ENCODE measurements at places on chromosomes 16 and 17. TPM values are rescaled to one million over a fixed set of nuclear protein-coding genes. Genes with fewer than 3 reads are reported as not detected.

- peaks cover 43% of the 10 kb centered on the region for H3K4me1 ChIP-seq
- no peaks in the 10 kb centered on the region for H3K36me3 ChIP-seq
- no peak overlapping the region for H3K4me3 ChIP-seq
- H3K27ac ChIP-seq: no peak overlapping the region
- DNase-seq: no peak
Observed at GRCh38 chr17:77375917-77376651, 235.3 kb downstream of the SEC14L1 start.

GRCh38 chr17:57732062-57732461 is 13.0 kb downstream of the CCDC182 start:
- H3K27me3 ChIP-seq: peaks cover 45% of the 10 kb centered on the region
- no peak overlapping the region for H3K4me3 ChIP-seq
- no peaks in the 10 kb centered on the region for H3K36me3 ChIP-seq
- H3K27ac ChIP-seq: no peak overlapping the region
- no peaks in the 10 kb centered on the region for H3K4me1 ChIP-seq

GRCh38 chr16:4795828-4796572 is 831 bp downstream of the SMIM22 start:
- H3K27me3 ChIP-seq: no peaks in the 10 kb centered on the region
- peaks cover 3% of the 10 kb centered on the region for H3K4me1 ChIP-seq
- no peak for DNase-seq

DNA sequence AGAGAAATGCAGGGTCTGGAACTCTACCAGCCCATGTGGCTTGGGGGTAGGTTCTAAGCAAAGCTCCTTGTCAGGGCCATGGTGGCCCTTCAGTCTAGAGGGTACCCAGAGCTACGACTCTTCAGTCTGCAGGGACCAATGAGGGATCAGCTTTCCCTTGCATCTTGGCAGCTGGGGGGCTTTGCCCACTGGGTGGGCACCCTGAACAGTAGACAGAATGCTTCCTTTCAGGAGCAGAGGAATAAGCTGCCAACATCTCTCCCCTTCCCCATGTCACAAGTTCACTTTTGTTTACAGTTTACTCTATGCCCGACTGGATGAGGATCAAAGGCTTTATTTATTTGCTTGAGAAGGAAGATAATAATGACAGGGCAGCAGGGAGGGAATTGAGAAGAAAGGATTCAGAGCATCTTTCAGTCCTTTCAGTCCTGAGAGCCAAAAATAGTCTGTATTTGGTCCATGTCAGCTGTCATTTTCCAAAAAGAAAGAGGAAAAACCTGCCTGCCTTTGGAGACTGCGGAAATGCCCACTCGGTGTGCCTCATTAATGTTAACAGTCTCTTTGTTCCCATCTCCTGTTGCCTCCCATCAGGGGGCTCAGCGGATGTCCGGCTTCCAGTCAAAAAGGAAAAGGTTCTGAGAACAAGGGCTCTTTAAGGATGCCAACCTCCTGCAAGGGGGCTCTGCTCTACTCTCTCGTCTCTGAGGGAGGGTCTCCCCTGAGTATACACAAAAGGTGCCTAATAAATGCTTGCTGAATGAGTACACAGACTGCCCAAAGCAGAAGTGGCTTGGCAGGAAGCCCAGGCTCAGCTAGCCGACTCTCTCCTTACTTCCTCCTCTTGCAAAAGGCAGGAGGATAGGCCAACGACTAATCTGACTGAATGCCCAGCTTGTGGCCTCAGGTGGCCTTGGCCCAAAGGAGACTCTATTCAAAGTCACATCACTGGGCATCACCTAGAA is 17.1 kb downstream of the TRAF4 start:
- no peak overlapping the region for H3K27ac ChIP-seq
- H3K27me3 ChIP-seq: no peaks in the 10 kb centered on the region
- peaks cover 79% of the 10 kb centered on the region for H3K36me3 ChIP-seq
- no peak for DNase-seq
- H3K4me1 ChIP-seq: peaks cover 3% of the 10 kb centered on the region
- no peak overlapping the region for H3K4me3 ChIP-seq

GRCh38 chr17:20284570-20285295 is 182.6 kb downstream of the LGALS9B start:
- H3K27ac ChIP-seq: no peak overlapping the region
- DNase-seq: no peak
- H3K4me1 ChIP-seq: no peaks in the 10 kb centered on the region
- H3K36me3 ChIP-seq: no peaks in the 10 kb centered on the region
- no peak overlapping the region for H3K4me3 ChIP-seq

- H3K4me1 ChIP-seq: no peaks in the 10 kb centered on the region
- no peak overlapping the region for H3K4me3 ChIP-seq
- no peaks in the 10 kb centered on the region for H3K27me3 ChIP-seq
- no peak for DNase-seq
- H3K36me3 ChIP-seq: no peaks in the 10 kb centered on the region
Observed at GRCh38 chr17:14792746-14793145, 472.4 kb downstream of the PMP22 start.

DNA sequence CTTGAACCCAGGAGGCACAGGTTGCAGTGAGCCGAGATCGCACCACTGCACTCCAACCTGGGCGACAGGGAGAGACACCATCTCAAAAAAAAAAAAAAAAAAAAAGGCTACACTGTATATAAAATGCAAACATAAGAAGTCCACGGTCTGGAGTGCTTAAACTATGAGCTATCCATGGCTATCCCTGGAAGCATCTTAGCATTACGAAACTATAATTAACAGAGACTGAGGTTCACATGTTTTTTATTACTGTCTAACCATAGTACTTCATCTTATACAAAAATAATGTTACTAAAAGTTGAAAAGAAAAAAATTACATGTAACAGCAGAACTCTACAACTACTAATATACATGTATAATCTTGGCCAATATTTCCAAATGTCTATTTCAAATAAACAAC is 32.8 kb downstream of the HELZ start:
- no peak overlapping the region for H3K4me3 ChIP-seq
- DNase-seq: no peak
- H3K36me3 ChIP-seq: peaks cover 48% of the 10 kb centered on the region
- H3K27ac ChIP-seq: no peak overlapping the region
- H3K27me3 ChIP-seq: no peaks in the 10 kb centered on the region

- no peaks in the 10 kb centered on the region for H3K36me3 ChIP-seq
- no peak overlapping the region for H3K4me3 ChIP-seq
- DNase-seq: peak; percentile 20
- H3K27ac ChIP-seq: no peak overlapping the region
Observed at GRCh38 chr17:56319531-56319930, 166.3 kb downstream of the ANKFN1 start.

- H3K4me1 ChIP-seq: peaks cover 36% of the 10 kb centered on the region
- no peak for DNase-seq
- H3K27me3 ChIP-seq: no peaks in the 10 kb centered on the region
- H3K27ac ChIP-seq: no peak overlapping the region
- peaks cover 12% of the 10 kb centered on the region for H3K36me3 ChIP-seq
Observed at GRCh38 chr16:85083051-85083639, 29.1 kb downstream of the CIBAR2 start.

GRCh38 chr16:66858740-66859396 is 14.7 kb downstream of the CA7 start:
- H3K27ac ChIP-seq: no peak overlapping the region
- no peaks in the 10 kb centered on the region for H3K27me3 ChIP-seq
- no peak overlapping the region for H3K4me3 ChIP-seq

GRCh38 chr16:67666032-67666551 is 458 bp downstream of the ENKD1 start:
- peak overlapping the region; percentile 78 for H3K4me3 ChIP-seq
- no peaks in the 10 kb centered on the region for H3K27me3 ChIP-seq
- peak; percentile 61 for DNase-seq
- H3K4me1 ChIP-seq: peaks cover 14% of the 10 kb centered on the region
- peaks cover 7% of the 10 kb centered on the region for H3K36me3 ChIP-seq
- H3K27ac ChIP-seq: peak overlapping the region; percentile 59

DNA sequence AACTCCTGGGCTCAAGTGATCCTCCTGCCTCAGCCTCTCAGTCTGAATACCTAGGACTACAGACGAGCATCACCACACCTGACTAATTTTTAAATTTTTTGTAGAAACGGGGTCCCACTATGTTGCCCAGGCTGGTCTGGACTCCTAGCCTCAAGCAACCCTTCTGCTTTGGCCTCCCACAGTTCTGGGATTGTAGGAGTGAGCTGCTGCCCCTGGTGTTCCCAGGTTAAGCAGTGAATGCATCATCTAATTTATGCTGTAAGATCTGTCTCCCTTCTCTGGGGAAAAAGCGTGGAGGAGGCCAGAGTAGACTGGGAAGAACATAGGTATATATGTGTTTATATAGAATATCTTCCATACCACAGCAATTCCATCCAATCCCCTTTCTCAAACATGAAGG is 6.6 kb upstream of the N4BP1 start:
- no peaks in the 10 kb centered on the region for H3K27me3 ChIP-seq
- no peaks in the 10 kb centered on the region for H3K36me3 ChIP-seq
- DNase-seq: no peak
- H3K27ac ChIP-seq: no peak overlapping the region

DNA sequence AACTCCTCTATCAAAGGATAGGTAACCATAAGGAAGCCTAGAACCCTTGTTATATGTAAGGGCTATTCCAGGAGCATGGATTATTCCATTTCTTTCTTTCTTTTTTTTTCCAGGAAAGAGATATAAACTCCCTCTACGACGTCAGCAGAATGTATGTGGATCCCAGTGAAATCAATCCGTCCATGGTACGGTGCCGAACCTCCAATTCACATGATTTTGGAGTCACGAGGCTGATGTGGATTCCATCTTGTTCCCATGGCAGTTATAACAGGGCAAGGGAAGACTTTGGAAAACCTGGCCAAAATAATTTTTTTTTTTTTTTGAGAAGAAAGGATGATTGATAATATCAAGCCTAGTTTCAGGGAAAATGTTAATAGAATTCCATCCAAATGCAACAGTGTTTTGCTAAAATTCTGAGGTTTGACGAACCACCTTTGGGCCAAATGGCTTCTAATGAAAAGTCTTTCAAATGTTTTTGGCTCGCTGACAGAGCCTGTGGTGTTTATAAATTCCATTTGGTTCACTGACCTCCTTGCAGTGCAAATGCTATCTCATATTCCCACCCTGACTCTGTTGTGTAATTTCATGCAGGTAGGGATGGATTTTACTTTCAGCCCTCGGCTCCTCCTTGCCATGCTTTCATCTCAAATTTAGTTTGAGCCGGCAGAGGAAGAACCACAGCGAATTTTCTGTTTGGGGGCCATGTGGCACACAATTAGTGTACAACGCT is 90.0 kb downstream of the SDR42E1 start:
- H3K36me3 ChIP-seq: no peaks in the 10 kb centered on the region
- H3K27me3 ChIP-seq: peaks cover 57% of the 10 kb centered on the region
- no peak for DNase-seq
- no peak overlapping the region for H3K27ac ChIP-seq

DNA sequence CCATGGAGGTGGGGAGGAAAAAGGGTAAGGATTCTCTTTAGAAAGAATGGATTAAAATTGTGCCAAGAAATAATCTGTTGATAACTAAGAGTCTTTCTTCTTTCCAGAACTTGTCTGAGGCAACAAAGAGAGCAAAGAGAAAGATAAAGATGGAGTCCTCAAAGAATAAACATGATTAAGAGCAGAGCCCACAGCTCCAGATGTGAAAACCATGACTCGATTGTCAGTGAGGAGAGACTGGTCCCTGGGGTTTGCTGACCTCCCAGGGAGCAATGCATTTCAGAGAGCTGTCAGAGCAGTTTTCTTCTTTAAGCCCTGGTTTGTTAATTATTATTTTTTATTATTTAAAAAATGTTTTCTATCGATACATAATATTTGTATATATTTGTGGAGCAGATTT is 74.6 kb downstream of the TMEM100 start:
- no peak overlapping the region for H3K27ac ChIP-seq
- DNase-seq: no peak
- no peaks in the 10 kb centered on the region for H3K4me1 ChIP-seq
- H3K4me3 ChIP-seq: no peak overlapping the region
- H3K36me3 ChIP-seq: no peaks in the 10 kb centered on the region
- H3K27me3 ChIP-seq: peaks cover 2% of the 10 kb centered on the region

DNA sequence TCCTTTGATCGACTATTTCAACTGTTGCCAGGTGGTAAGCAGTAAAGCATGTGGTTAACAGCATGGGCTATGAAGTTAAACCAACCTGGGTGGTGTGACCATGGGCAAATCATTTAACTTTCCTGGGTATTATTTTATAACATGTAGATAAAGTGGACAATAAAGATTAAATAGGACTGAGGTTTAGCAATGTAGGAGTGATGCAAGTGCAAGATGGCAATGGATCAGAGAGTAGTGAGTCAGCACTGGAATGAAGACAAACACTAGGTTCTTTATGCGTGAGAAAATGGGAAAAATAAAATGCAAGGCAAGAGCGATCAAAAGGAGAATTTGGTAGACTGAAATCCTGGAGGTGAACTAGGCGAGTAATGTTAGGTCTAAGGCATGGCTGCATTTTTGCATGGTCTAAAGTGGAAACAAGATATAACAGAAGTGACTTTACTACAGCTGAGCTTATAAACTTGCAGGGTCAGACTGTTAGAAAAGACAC is 222.4 kb upstream of the AXIN2 start:
- no peak overlapping the region for H3K4me3 ChIP-seq
- no peaks in the 10 kb centered on the region for H3K36me3 ChIP-seq
- no peaks in the 10 kb centered on the region for H3K27me3 ChIP-seq
- H3K4me1 ChIP-seq: peaks cover 6% of the 10 kb centered on the region
- DNase-seq: no peak

DNA sequence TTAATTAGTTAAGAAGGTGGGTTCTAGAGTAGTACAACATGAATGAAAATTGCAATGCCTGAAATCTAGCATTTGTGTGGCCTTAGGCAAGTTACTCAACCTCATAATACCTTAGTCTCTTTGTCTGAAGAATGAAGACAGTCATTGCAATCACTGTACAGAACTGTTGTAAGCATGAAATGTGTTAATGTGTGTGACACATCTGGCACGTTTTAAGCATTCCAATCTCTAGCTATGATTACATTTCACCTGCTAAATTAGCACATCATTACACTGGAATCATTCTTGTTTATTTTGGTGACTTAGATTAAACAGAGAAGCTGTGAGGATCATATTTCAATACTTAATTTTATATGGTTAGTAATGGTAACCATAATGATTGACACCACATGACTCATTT is 629.7 kb upstream of the KIF2B start:
- DNase-seq: no peak
- H3K27me3 ChIP-seq: no peaks in the 10 kb centered on the region
- H3K36me3 ChIP-seq: no peaks in the 10 kb centered on the region
- no peak overlapping the region for H3K4me3 ChIP-seq

GRCh38 chr17:12549499-12550041 is 116.1 kb upstream of the MYOCD start:
- no peak for DNase-seq
- no peak overlapping the region for H3K4me3 ChIP-seq
- no peaks in the 10 kb centered on the region for H3K36me3 ChIP-seq
- H3K27ac ChIP-seq: no peak overlapping the region

GRCh38 chr17:64781810-64782555 is 119.9 kb upstream of the SMURF2 start:
- no peaks in the 10 kb centered on the region for H3K27me3 ChIP-seq
- no peak overlapping the region for H3K27ac ChIP-seq
- no peak overlapping the region for H3K4me3 ChIP-seq
- peaks cover 8% of the 10 kb centered on the region for H3K36me3 ChIP-seq
- DNase-seq: no peak

The DPEP2 gene
- 0.85 TPM for total RNA-seq

The MVD gene
- 126 TPM for total RNA-seq

The GSDMA gene
- total RNA-seq: not detected

The CYBA gene
- total RNA-seq: 384 TPM
